Keratinocyte (primary cell): ENCODE measurements at places on chromosomes 7 and 10. TPM values are rescaled to one million over a fixed set of nuclear protein-coding genes. Genes with fewer than 3 reads are reported as not detected.

GRCh38 chr10:35184527-35185171, 58.0 kb downstream of the CREM start:
- no peak for DNase-seq

DNA sequence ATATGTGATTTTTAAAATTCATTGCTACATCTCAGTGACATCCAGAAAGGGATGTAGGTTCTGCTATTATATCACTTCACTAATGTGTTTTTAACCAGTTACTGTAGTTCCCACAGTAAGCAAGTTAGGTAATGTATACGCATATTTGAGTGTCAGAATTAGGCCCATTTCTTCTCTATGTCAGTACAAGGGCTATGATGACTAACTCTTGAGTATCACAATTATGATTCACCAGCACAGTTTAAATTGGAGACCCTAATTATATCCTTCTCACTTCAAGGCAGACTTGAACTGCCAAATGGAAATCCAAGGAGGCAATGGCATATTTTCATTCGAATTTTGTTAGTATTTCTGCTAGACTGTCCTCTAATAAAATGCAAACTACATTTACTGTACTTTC, 23.6 kb downstream of the BZW2 start:
- no peak for DNase-seq

GRCh38 chr10:6396652-6397051, 183.4 kb downstream of the PRKCQ start:
- DNase-seq = no peak

GRCh38 chr10:4748491-4749270, 77.3 kb upstream of the AKR1E2 start:
- DNase-seq = no peak

DNA sequence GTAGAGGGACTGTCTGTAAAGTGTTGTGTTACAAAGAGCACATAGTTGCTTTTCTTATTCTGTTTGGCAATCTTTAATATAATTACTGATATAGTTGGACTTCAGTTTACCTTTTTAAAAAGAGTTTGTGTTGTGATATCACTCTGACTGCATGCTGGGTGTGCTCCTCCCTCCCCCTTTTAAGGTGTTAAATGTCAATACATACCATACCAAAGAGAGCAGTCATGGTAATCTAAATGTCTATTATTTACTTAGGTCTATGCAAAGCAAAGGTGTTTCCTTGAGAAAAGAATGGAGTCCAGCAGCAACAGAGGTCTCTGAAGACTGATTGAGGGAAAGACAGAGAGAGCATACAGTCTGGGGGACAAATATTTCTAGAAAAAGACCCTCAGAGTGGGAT, 275.1 kb upstream of the NRP1 start:
- DNase-seq = no peak

DNA sequence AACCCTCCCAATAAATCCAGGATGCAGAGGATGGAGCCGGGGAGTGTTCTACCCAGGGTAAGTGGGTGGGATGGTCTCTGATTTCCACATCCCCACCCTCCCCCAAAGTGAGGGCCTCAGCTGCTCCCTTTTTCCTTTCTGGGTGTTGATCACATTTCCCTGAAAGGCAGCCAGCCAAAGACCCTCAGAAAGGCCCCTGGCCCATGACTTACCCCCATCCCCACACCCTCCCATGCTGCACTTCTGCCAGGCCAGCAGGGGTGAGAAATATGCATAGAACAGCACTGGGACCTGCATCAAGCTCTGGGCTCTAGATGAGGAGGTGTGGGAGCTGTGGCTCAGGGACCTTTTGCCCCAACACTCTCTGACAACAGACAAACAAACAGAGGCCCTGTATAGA, 927.3 kb upstream of the ZNF722 start:
- no peak for DNase-seq

GRCh38 chr10:21326594-21327288, 198.7 kb downstream of the SKIDA1 start:
- DNase-seq = no peak

- no peak for DNase-seq
Observed at GRCh38 chr7:114988755-114989375, 67.0 kb downstream of the MDFIC start.

- peak; percentile 81 for DNase-seq
Observed at GRCh38 chr7:36473454-36474282, 84.0 kb downstream of the ANLN start.

DNA sequence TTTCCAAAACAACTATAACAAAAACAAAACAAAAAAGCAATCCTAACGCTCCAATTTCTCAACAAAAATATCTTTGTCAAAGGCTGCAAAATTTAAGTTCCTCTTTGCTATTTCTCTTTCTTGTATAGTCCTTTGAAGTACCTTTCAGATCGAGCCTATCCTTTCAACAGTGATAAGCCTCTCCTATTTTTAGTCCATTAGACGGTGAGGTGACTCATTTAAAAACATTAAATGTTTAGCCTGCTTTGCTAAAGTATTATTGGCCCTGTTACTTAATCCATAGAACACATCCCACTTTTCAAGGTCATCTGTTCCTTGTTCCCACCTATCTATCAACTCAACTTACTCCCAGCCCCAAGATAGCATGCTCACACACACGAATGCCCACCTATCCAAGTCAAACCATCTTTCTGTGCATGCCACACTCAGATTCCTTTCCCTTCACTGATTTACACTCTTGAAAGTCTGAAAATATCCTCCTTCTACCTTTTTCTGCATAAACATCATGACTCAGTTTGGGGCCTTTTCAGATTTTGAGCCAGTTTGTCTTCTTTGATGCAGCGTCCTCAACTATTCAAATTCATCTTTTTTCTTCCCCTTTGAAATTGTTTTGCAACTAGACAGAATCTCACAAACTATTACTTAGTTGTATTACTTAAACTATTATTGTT, 224.9 kb upstream of the TMEM229A start:
- no peak for DNase-seq

GRCh38 chr7:118872568-118872967, 648.1 kb downstream of the ANKRD7 start:
- DNase-seq = peak; percentile 41

Gene TMEM140
- polyA plus RNA-seq = 0.17 to 0.48 TPM (median 0.45 TPM) in 3 replicates

Gene CACNA2D1
- polyA plus RNA-seq = 1.3 to 2.0 TPM (median 1.8 TPM) in 3 replicates

Gene C10orf67
- polyA plus RNA-seq = 0.07 to 0.26 TPM (median 0.26 TPM) in 3 replicates

Gene NUTM2E
- polyA plus RNA-seq = 0.17 to 0.26 TPM (median 0.24 TPM) in 3 replicates
